ENCODE measurements at places on chromosomes 7 and 10.

GRCh38 chr10:66258693-66259092 lies 667.1 kb upstream of the LRRTM3 start:
- DNase-seq = no peak

DNA sequence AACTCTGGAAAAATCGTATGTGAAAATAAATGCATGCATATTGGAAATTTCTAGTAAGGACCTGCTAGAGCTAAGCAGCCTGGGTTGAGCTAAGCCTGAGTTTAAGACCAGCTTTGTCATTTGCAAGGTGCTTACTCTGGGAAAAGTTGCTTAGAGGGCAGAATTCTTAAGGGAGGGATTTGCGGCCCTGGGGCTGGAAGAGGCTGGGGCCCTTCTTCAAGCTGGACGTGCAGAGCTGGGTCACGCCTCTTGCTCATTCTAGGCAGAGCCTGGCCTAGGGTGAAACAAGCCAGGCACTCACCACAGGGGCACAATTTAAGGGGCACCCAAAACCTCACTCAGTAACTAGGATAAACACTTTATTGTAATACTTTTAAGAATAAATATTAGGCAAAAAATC lies 137.2 kb downstream of the ARHGAP22 start:
- no peak for DNase-seq

GRCh38 chr7:132655131-132655727 lies 79.0 kb upstream of the PLXNA4 start:
- DNase-seq = no peak

GRCh38 chr10:86661161-86662025 lies 6.9 kb upstream of the LDB3 start:
- no peak for DNase-seq

DNA sequence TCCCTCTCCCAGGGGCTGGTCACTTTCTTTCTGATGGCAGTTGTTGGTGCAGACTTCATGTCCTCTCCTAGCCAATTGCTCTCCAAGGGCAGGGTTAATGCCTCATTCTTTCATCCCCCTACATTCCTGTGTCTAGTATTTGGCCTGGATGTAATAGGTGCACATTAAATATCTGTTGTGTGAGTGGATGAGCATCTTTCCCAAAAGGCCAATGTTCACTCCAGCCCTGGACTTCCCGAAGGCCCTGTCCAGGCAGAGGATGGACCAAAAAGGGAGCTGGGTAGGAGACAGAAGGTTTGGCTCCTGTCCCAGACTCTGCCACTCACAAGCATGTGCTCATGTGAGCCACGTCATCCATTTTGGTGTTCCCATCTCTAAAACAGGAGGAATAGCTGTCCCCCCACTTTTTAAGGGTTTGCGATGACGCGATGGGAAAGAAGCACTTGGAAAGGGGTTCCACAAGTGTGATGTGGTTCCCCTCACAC lies 47.5 kb downstream of the RGS10 start:
- no peak for DNase-seq

- DNase-seq = no peak
These were observed 43.2 kb upstream of the GDF10 start for GRCh38 chr10:47256751-47257336.

DNA sequence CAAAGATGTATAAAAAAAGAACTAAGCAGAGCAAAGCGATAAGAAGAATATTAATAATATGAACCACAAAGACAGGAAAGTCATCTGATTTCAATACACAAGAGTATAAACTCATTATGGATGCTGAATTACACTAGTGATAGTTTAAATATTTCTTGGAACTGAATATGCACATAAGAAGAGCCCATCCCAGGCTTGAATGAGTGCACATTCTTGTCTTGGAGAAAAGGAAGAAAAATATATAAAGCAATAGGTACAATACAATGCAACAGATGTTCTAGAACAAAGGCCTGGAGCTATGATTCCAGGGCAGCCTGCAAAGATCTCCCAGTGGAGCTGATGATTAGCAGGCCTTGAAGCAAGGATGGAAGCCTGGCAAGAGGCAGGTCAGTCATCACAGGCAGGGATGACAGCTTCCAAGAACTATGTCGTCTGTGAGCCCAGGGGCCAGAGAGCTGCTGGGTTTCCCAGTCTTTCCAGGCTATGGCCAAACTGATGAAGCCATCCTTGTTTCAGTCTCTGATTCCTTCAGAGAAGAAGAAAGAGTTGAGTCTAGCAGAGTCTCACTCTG lies 277.6 kb downstream of the KCNMA1 start:
- no peak for DNase-seq

GRCh38 chr10:108615576-108616320 lies 1307.6 kb downstream of the XPNPEP1 start:
- DNase-seq = no peak

GRCh38 chr7:47988496-47989386 lies 9.3 kb upstream of the HUS1 start:
- DNase-seq = no peak

DNA sequence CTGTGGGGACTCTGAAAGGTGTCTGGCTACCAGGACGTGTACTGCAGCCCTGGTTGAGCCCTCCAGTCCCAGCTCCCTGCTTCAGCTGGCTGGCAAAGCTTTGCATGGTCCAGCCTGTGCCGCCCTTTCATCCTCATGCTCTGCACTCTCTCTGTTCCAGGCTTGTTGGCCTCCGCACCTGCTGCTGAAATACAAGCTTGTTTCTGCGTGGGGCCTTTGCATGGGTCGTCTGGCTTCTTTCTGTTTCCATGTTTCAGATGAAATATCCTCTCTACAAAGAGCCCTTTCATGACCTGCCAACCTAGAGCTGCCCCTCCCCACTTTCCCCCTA lies 45.9 kb downstream of the TSPAN15 start:
- no peak for DNase-seq

- DNase-seq = no peak
These were observed 2.4 kb downstream of the NCAPG2 start for GRCh38 chr7:158702196-158702595.

Data from keratinocyte (primary cell).